Stromal cell of bone marrow (primary cell): ENCODE measurements at places on chromosomes 6 and 20.
A peak's percentile ranks its signal among the peaks of the same experiment; 100 is the strongest.

GRCh38 chr6:47343600-47343999 lies 33.9 kb upstream of the TNFRSF21 start:
- DNase-seq, result no peak

DNA sequence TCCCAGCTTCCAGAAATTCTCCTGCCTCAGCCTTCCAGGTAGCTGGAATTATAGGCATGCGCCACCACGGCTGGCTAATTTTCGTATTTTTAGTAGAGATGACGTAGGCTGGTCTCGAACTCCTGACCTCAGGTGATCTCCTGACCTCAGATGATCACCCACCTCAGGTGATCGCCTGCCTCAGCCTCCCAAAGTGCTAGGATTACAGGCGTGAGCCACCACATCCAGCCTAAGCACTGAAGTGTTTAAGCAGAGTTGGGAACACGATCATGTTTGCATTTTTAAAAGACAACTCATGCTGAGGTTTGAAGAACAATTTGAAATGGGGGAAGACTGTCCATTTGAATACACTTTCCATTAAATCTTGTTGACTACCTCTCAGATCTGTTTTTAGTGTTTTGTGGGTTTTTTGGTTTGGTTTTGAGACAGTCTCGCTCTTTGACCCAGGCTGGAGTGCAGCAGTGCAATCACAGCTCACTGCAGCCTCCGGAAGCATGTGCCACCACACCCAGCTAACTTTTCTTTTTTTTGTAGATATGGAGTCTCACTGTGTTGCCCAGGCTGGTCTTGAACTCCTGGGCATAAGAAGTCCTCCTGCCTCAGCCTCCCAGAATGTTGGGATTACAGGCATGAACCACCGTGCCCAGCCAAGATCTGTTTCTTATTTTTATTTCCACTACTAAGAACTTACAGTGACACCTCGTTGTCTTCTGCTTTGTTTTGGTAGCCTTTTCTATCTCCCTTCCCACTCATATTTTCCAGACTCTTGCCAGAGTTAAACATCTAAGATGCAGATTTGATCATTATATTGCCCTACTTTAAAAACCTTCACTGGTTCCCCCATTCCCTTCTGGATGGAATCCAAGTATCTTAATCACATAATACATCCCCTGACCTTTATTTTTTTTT lies 5.5 kb downstream of the CASP8AP2 start:
- no peak for DNase-seq

DNA sequence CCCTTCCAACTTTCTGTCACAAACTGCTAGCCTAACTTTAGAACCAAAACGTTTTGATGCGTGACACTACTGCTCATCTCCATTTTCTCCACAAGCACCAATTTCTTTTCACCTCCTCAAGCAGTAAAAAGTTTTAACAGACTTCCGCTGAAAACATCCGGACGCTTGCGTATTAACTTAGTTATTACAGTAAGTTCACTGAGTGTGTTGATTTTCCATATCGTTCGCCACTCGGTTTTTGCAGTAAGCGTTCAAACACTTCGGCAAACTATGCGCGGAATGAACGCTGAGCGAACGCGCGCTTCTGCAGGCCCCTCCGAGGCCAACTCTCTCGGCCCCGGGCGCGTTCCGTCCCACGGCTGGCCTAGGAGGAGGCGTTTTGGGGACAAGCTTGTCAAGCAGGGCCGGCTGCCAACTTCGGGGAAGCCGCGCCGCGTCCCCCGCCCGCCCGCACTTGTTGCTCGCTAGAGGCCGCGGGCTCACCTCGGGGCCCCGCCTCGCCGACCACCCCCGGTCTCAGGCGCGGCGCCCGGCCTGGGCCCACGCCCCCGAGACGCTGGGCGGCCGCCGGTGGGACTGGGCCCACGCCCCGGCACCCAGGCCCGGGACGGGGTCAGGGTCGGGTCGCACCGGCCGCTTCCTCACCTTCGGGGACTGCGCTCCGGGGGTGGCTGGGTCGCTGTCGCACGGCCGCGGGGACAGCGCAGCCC lies 945 bp downstream of the PHF10 start:
- no peak for DNase-seq

DNA sequence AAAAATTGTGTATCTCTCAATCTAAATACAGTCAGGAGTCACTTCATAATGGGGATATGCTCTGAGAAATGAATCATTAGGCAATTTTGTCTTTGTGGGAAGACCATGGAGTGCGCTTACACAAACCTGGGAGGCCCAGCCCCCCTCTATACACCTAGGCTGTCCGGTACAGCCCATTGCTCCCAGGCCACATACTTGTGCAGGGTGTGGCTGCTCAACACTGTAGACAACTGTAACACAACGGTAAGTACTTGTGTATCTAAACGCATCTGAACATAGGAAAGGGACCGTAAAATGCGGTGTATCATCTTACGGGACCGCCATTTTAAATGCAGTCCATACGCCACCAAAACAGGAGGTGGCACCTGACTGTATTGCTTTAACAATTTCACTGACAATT lies 58.0 kb upstream of the FRMD1 start:
- no peak for DNase-seq

GRCh38 chr6:152232501-152233151 lies 404.5 kb downstream of the SYNE1 start:
- DNase-seq, result peak; percentile 16

DNA sequence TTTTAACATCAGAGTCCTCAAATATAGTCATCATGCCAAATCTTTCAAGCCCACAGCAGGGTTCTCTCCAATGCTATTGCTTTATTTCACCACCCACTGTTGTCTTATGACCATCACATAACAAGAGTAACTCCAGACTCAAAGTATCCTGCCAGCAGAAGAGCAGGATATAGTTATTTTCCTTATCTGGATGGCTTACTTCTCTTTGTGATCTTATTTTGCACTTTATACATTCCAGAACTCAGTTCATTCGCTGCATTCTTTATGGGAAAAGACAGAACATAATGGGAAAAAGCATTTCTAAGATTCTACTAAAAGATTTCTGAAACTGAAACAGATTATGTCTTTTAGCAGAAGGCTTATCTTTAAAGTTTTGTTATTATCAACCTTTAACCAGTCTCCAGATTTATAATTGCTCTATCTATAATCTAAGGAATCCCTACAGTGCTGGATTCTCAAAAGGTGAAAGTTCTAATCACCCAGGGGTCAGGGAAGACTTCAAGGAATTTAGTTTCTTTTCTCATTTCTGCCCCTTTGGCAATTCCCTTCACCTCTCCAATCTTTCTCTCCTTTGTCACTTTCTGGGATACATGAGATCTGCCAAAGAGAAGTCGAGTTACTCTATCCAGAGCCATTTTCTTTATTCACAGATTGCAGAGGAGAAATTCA lies 190.4 kb downstream of the TPBG start:
- DNase-seq, result no peak

- no peak for DNase-seq
Measured at GRCh38 chr6:116389357-116389756, 18.6 kb downstream of the DSE start.

DNA sequence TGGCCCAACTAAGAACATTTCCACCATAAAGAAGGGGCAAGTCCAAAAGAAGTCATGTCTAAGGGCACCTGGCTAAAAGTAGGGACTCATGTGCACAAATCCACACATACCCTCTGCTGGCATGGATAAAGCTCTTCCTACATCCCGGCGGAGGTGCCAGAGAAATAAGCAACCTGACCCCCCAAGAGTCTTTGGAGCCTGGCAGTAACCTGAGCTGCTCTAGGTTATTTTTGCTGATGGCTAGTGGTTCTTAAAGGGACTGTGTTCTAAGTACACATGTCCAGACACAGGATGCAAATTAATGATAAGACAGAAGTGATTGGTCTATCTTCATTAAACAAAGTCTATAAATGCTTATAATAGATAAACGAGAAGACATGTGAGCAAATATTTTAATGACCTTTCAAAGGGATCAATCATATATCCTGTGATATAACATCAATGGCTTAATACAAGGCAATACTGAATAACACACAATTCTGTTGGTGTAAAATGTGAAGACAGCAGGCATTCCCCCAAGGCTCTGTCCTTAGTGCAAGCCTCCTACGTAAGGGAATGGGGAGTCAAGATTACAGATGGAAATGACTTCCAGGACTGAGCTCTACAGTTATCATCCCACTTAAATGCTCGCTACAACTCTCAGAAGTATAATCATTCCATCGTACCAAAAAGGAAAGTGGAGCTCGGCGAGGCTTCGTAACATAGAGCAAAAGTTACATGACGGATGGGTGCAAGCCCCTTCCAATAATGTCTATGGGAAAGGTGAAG lies 52.5 kb downstream of the HIVEP2 start:
- no peak for DNase-seq
